ENCODE measurements at places on chromosomes 5 and 9.

DNA sequence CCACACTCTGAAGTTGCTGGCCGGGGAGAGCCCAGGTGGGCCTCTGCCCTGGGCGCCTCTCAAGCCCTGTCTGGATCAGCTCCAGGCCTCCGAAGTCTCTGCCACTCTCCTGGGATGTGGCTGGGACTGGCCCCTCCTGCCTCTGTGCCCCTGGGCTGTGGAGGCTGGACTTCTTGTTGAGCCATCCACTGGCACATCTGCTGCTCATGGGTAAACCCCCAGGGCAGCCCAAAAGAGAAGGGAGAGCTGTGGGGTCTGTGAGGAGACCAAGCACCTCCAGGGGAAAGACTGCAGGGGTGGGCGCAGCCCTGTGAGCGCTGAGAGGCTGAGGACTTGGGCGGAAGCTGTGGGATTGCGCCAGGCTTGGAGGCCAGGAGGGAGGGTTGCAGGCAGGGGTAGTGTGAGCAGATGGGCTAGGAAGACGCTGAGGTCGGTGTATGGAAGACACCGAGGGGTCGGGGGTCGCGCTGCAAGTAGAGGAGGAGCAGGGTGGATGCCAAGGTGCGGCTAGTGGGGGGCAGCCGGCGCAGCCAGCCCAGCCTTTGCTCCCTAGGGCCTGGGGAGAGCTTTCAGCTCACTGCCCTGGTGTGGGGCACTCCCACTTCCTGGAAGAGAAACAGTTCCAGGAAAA is 118.1 kb downstream of the WNK2 start:
- peak; percentile 38 for DNase-seq

DNA sequence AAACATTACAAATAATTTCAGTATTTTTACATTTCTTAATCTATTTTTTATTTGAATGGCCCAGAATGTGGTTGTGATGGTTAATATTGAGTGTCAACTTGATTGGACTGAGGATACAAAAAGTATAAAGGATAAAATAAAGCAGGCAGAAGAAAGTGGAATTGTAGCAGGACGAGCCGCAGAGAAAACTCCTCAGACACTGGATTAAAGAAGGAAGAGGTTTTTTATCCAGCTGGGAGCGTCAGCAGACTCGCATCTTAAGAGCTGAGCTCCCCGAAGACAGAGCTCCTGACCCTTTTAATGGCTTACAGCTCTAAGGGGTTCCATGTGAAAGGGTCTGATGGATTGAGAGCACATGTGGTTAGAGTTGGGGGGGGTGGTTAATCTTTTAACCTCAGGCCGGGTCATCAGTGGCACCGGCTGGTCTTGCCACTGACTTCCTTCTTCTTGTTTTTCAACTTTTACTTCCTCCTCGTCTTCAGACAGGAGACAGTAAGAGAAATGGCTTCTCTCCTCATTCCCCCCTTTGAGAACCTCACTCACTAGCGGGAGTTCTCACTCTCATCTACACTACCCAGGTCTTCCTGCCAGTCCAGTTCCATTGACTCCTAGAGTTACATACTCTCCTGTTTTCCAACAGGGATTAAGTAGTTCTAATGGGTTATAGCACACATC is 80.0 kb downstream of the TMEM161B start:
- no peak for DNase-seq

DNA sequence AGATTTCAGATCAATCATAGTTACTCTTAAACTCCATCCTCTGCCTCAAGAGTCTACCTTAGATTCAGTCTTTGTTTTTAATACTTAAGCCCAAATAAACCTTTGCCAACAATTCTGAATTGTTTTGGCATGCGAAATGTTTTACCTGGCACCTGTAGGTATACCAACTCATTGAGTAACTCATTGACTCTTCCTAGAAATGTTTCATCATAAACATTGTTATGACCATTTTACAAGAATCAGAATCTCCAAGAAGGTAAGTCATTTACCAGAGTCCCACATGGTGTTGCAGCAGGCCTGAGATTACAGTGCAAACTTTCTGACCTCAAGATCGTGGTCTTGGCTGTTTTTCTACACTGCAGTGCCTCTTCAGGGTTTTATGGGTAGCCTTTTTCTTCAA is 750.4 kb downstream of the BRINP1 start:
- no peak for DNase-seq

GRCh38 chr9:31034311-31034710 is 1350.1 kb upstream of the ACO1 start:
- no peak for DNase-seq

- no peak for DNase-seq
Observed at GRCh38 chr5:76333571-76333970, 69.5 kb upstream of the IQGAP2 start.

DNA sequence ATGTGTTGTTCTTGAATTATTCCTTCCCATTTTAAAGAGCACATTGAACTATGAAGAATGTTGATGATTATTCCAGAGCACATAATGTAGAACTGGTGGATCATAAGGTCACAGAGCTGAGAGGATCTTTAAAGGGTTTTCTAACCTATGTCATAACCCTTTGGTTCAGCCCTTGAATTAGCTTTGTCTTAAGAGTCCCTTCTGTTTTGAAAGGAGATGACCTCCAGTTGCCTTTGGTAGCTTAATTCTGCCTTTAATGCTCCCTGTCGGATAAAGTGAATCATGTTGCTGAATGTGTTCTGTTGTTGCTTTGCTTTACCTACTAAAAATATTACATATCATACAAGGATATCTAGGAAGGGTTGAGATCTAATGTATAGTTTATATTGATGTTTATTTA is 99.1 kb upstream of the PRRC1 start:
- no peak for DNase-seq
